Activated naive CD8-positive, alpha-beta T cell treated with anti-CD3 and anti-CD28 coated beads, Interleukin-2, amount 10 ng/mL, durations not matched to agents 7 days and 5 days (primary cell): ENCODE measurements at places on chromosomes 11 and 22. TPM values are rescaled to one million over a fixed set of nuclear protein-coding genes. Genes with fewer than 3 reads are reported as not detected.

GRCh38 chr11:19614370-19614940, 98.2 kb upstream of the NAV2 start:
- H3K4me1 ChIP-seq, result no peaks in the 10 kb centered on the region
- H3K27me3 ChIP-seq, result no peaks in the 10 kb centered on the region
- no peak for DNase-seq
- no peak overlapping the region for H3K4me3 ChIP-seq
- H3K36me3 ChIP-seq, result no peaks in the 10 kb centered on the region

- no peaks in the 10 kb centered on the region for H3K4me1 ChIP-seq
- H3K4me3 ChIP-seq, result no peak overlapping the region
- H3K27me3 ChIP-seq, result no peaks in the 10 kb centered on the region
- H3K27ac ChIP-seq, result no peak overlapping the region
These were observed 46.3 kb upstream of the ANO1 start for GRCh38 chr11:70031631-70032469.

The TMEM45B gene
- total RNA-seq, result 0.91 TPM

The RAB38 gene
- total RNA-seq, result 1.4 TPM

The BTBD10 gene
- total RNA-seq, result 21.8 TPM
